D341Med (cell line): ENCODE measurements at places on chromosomes 5 and 9.

- no peak for DNase-seq
These were observed 314.7 kb downstream of the ENC1 start for GRCh38 chr5:74325866-74326265.

- DNase-seq = no peak
These were observed 96.4 kb upstream of the IL12B start for GRCh38 chr5:159426694-159427093.

- DNase-seq = no peak
These were observed 1369.8 kb upstream of the NUDT12 start for GRCh38 chr5:104932431-104932830.

DNA sequence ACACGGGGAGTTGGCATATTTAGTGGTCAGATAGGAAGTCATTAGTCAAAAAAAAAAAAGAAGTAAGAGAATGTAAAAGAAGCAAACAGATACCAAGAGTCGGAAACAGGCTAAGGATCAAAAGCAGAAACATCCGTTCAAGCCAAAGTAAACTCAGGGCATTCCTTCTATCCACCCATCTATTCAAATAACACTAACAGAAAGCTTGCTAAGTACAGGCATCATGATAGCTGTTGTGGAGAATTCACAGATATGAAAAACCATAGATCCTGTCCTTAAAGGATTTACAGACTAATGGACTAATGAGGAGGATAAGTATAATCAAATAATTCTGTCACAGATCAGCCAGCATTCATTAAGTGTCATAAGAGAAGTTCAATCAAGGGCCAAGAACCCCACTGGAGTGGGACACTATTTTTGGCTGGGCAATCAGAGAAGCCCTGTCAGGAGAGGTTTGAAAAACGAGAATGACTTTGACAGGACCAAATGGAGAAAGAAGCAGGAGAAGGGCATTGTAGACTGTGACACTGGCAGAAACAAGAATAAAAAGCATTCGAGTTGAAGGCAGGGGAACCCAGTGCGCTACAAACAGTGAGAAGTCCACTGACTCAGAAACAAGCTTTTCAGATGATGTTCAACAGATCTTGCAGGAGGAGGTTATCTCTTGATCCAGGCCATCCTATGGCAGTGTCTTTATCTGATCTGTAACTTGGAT, 154.2 kb upstream of the TSLP start:
- no peak for DNase-seq

- DNase-seq = peak; percentile 49
These were observed 168.5 kb downstream of the RAB3C start for GRCh38 chr5:58751222-58751837.
